M059J (cell line): ENCODE measurements at places on chromosomes 5 and 9. TPM values are rescaled to one million over a fixed set of nuclear protein-coding genes. Genes with fewer than 3 reads are reported as not detected.

The ACSL6 gene
- not detected in 2 replicates for total RNA-seq

The TLX3 gene
- total RNA-seq, result not detected in 2 replicates

The ZBED3 gene
- total RNA-seq, result 0.64 and 0.99 TPM in 2 replicates

The EGFL7 gene
- 18.0 and 20.9 TPM in 2 replicates for total RNA-seq

The PPP2R2B gene
- 7.6 and 9.1 TPM in 2 replicates for total RNA-seq

The RGS7BP gene
- not detected in 2 replicates for total RNA-seq

The OR2V1 gene
- total RNA-seq, result not detected in 2 replicates

The IRF1 gene
- 31.7 and 36.1 TPM in 2 replicates for total RNA-seq

The SELENOP gene
- total RNA-seq, result 20.1 and 45.1 TPM in 2 replicates

The FCHO2 gene
- 5.4 and 7.4 TPM in 2 replicates for total RNA-seq

The NUTM2F gene
- total RNA-seq, result not detected in 2 replicates

The SPATA31E1 gene
- not detected in 2 replicates for total RNA-seq

The ZBTB26 gene
- total RNA-seq, result 2.8 and 5.3 TPM in 2 replicates

The PCDHA13 gene
- total RNA-seq, result not detected in 2 replicates

The PCDHGC3 gene
- 41.3 and 88.4 TPM in 2 replicates for total RNA-seq

The ASS1 gene
- 0.74 and 4.0 TPM in 2 replicates for total RNA-seq

The FAM221B gene
- not detected in 2 replicates for total RNA-seq

The GALNT12 gene
- total RNA-seq, result 0.76 and 0.81 TPM in 2 replicates

The MEIKIN gene
- not detected in 2 replicates for total RNA-seq
